ENCODE measurements at places on chromosomes 6 and 20. TPM values are rescaled to one million over a fixed set of nuclear protein-coding genes. Genes with fewer than 3 reads are reported as not detected.

SLC12A5 gene
- total RNA-seq: 0.50 TPM

- H3K27me3 ChIP-seq: no peaks in the 10 kb centered on the region
- no peaks in the 10 kb centered on the region for H3K36me3 ChIP-seq
- no peak for DNase-seq
- H3K27ac ChIP-seq: no peak overlapping the region
These were observed 39.6 kb upstream of the NELFCD start for GRCh38 chr20:58941471-58941870.

DNA sequence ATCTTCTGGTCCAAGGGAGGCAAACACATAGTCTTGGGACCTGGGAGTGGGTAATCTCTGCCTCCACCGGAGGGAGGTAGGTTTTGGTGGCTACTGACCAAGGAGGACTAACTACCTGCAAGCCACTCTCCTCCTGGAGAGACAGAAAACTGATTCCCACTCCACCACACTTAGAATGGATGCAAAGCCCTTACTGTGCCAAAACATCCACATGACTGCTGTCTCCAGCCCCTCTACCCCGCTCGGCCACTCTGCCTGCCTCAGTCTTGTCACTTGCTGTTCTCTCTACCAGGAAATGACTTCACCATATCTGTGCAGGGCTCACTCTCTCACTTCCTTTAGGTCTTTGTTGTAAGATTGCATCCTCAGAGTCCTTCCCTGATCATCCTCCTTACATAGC lies 129.5 kb upstream of the ARG1 start:
- no peak for DNase-seq
- no peaks in the 10 kb centered on the region for H3K4me1 ChIP-seq
- no peak overlapping the region for H3K27ac ChIP-seq

DNA sequence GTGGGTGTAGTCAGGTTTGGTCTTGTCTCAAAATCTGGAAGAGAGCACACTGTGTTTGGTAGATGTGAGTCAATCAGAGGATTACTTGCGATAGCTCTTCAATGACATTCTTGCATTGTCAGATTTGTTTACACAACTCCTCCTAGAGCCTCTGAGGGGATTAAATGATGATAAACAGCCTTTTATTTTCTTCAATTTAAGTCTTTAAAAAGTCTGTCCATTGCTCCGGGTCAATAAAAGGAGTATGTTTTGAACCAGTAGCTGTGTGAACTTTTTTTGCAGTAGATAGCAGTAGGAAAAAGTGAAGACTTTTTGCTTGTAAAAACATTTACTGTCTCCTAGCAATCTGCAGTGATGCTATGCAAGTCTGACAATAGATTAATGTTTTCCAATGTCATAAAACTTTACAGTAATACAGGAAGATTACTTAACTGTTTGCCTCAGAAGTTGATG lies 49.9 kb downstream of the GJA1 start:
- peak; percentile 23 for DNase-seq
- no peaks in the 10 kb centered on the region for H3K36me3 ChIP-seq
- no peaks in the 10 kb centered on the region for H3K4me1 ChIP-seq
- H3K27me3 ChIP-seq: no peaks in the 10 kb centered on the region
- H3K4me3 ChIP-seq: no peak overlapping the region

Measured in fibroblast of lung (primary cell).